CD4-positive, alpha-beta memory T cell (primary cell): ENCODE measurements at places on chromosomes 16 and 17.

- H3K36me3 ChIP-seq = no peaks in the 10 kb centered on the region
- H3K4me3 ChIP-seq = no peak overlapping the region
- peaks cover 26% of the 10 kb centered on the region for H3K4me1 ChIP-seq
- DNase-seq = peak; percentile 91
- no peak overlapping the region for H3K27ac ChIP-seq
These were observed 5.5 kb upstream of the RHBDF2 start for GRCh38 chr17:76506408-76507345.

DNA sequence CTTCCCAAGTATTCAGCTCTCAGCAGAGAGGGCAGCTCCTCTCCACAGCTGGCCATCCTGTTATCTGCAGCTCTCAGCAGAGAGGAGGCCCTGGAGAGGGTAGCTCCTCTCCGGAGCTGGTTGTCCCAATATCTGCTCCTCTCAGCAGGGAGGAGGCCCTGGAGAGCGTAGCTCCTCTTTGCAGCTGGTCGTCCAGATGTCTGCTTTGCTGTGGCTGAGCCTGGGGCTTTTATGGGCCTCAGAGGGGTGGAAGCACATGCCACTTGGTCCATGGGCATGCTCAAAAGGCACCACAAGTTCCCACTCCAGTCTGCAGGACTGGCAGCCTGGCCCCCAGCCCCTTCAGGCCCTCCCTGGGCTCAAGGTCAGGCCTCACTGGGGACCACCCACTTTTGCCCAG lies 314.3 kb downstream of the KCNJ2 start:
- no peak overlapping the region for H3K27ac ChIP-seq
- no peaks in the 10 kb centered on the region for H3K36me3 ChIP-seq
- no peaks in the 10 kb centered on the region for H3K27me3 ChIP-seq
- no peaks in the 10 kb centered on the region for H3K4me1 ChIP-seq
- no peak overlapping the region for H3K4me3 ChIP-seq
- DNase-seq = no peak

GRCh38 chr17:64254755-64255154 lies 8.3 kb downstream of the TEX2 start:
- H3K4me3 ChIP-seq = no peak overlapping the region
- no peak overlapping the region for H3K27ac ChIP-seq
- DNase-seq = no peak
- H3K36me3 ChIP-seq = no peaks in the 10 kb centered on the region

- H3K4me3 ChIP-seq = no peak overlapping the region
- H3K4me1 ChIP-seq = no peaks in the 10 kb centered on the region
- no peak for DNase-seq
- no peaks in the 10 kb centered on the region for H3K27me3 ChIP-seq
- peaks cover 15% of the 10 kb centered on the region for H3K36me3 ChIP-seq
These were observed 10.6 kb upstream of the NUDT16L1 start for GRCh38 chr16:4682616-4683254.

GRCh38 chr16:4520913-4521312 lies 17.7 kb downstream of the CDIP1 start:
- no peaks in the 10 kb centered on the region for H3K36me3 ChIP-seq
- no peaks in the 10 kb centered on the region for H3K27me3 ChIP-seq
- peaks cover 11% of the 10 kb centered on the region for H3K4me1 ChIP-seq
- H3K27ac ChIP-seq = no peak overlapping the region

DNA sequence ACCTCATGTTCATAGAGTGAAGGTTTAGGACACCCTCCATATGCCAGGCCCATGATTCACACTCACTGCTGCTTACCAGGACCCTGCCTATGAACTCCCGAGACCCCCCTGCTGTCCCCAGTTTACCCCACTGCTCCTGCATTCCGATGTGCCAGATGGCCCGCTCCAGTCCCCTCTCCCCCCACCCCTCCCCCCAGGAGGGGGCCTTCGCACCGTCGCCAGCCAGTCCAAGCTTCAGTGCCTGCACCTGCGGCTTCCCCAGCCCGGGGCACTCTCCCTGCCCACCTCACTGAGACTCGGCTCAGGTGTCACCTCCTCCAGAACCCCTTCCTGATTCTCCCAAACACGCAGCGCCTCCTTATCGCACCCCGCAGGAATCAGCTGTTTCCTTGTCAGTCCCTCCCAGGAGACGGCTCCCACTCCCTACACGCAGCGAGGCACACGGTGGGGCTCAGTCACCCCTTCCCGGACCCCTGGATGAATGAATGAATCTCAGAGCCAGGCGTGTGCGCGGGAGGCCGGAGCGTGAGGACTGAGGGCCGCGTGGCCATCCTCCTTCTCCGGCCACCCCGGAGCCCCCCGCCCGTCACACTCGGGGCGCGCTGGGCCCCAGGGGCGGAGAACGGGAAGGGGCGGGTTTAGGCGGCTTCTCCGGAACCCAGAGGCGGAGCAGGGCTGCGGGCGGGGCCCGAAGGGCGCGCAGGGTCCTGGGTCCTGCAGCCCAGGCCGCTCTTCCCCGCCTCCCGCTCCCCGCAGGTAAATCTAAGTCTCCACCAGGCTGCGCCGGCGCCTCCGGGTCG lies 1.6 kb downstream of the MYO1C start:
- peaks cover 5% of the 10 kb centered on the region for H3K36me3 ChIP-seq
- DNase-seq = peak; percentile 50
- H3K27me3 ChIP-seq = no peaks in the 10 kb centered on the region
- H3K27ac ChIP-seq = peak overlapping the region; percentile 55
- no peak overlapping the region for H3K4me3 ChIP-seq

DNA sequence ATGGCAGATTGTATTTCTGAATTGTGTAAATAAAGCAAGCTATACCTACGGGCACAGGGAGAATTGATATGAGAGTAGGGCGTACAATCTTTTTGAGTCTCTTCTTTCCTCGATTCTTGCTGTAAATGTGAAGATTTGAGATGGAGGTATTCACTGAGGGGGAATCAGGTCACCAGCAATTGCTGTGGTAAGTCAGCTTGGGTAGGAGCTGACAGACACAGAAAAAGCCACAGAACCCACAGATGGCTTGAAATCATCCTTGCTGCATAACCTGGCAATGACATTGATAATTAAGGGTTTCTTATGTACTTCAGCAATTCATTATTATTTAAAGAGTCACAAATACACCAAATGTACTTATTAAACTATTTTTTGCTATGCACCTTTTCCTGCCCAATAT lies 164.2 kb downstream of the CNTNAP4 start:
- no peak overlapping the region for H3K4me3 ChIP-seq
- no peak overlapping the region for H3K27ac ChIP-seq
- DNase-seq = no peak
- H3K27me3 ChIP-seq = no peaks in the 10 kb centered on the region
- no peaks in the 10 kb centered on the region for H3K36me3 ChIP-seq
- no peaks in the 10 kb centered on the region for H3K4me1 ChIP-seq

- peaks cover 21% of the 10 kb centered on the region for H3K36me3 ChIP-seq
- no peak overlapping the region for H3K27ac ChIP-seq
- no peaks in the 10 kb centered on the region for H3K27me3 ChIP-seq
- no peak overlapping the region for H3K4me3 ChIP-seq
These were observed 11.0 kb upstream of the SLC6A4 start for GRCh38 chr17:30246460-30246859.

GRCh38 chr17:14760719-14761411 lies 460.0 kb downstream of the HS3ST3B1 start:
- no peaks in the 10 kb centered on the region for H3K4me1 ChIP-seq
- H3K4me3 ChIP-seq = no peak overlapping the region
- H3K27ac ChIP-seq = no peak overlapping the region
- no peaks in the 10 kb centered on the region for H3K27me3 ChIP-seq
- H3K36me3 ChIP-seq = no peaks in the 10 kb centered on the region

GRCh38 chr16:70605283-70605657 lies 41.1 kb upstream of the IL34 start:
- H3K4me3 ChIP-seq = no peak overlapping the region
- H3K4me1 ChIP-seq = no peaks in the 10 kb centered on the region

- H3K36me3 ChIP-seq = peaks cover 26% of the 10 kb centered on the region
- H3K27ac ChIP-seq = peak overlapping the region; percentile 96
- DNase-seq = no peak
- peak overlapping the region; percentile 96 for H3K4me3 ChIP-seq
- H3K4me1 ChIP-seq = peaks cover 29% of the 10 kb centered on the region
- H3K27me3 ChIP-seq = no peaks in the 10 kb centered on the region
These were observed 425 bp downstream of the SGSH start for GRCh38 chr17:80219763-80220053.

GRCh38 chr16:88303890-88304819 lies 78.6 kb upstream of the ZNF469 start:
- no peaks in the 10 kb centered on the region for H3K27me3 ChIP-seq
- no peaks in the 10 kb centered on the region for H3K36me3 ChIP-seq
- DNase-seq = no peak
- H3K27ac ChIP-seq = no peak overlapping the region

GRCh38 chr16:11024333-11025053 lies 80.1 kb downstream of the CLEC16A start:
- H3K27me3 ChIP-seq = no peaks in the 10 kb centered on the region
- no peak overlapping the region for H3K27ac ChIP-seq
- H3K36me3 ChIP-seq = peaks cover 27% of the 10 kb centered on the region
- H3K4me3 ChIP-seq = no peak overlapping the region
- no peaks in the 10 kb centered on the region for H3K4me1 ChIP-seq

- DNase-seq = no peak
- no peak overlapping the region for H3K4me3 ChIP-seq
- H3K27ac ChIP-seq = no peak overlapping the region
- H3K4me1 ChIP-seq = no peaks in the 10 kb centered on the region
- no peaks in the 10 kb centered on the region for H3K36me3 ChIP-seq
These were observed 184.8 kb upstream of the CIBAR2 start for GRCh38 chr16:85296859-85297660.

GRCh38 chr16:5072334-5073278 lies 963 bp downstream of the ALG1 start:
- H3K27ac ChIP-seq = peak overlapping the region; percentile 76
- H3K36me3 ChIP-seq = peaks cover 19% of the 10 kb centered on the region
- H3K4me3 ChIP-seq = peak overlapping the region; percentile 77
- no peaks in the 10 kb centered on the region for H3K27me3 ChIP-seq
- H3K4me1 ChIP-seq = peaks cover 22% of the 10 kb centered on the region
- no peak for DNase-seq

DNA sequence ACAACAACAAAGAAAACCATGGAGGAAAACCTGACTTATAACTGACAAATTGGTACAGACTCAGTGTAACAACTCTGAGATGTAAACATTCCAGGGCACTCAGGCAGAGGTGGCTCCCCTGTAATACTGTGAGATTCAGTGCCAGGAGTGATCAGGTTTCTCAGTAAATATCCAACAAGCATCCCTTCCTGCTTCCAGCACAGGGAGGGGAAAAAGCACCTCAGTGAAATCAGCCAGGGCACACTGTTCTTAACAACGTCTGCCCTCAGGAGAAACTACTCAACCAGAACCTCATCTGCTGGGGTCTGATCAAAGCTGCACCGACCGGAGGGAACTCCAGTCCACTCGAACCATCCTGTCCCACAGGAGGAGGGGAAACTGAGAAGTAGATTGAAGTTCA lies 52.3 kb downstream of the AMFR start:
- H3K4me1 ChIP-seq = peaks cover 12% of the 10 kb centered on the region
- no peak overlapping the region for H3K4me3 ChIP-seq
- H3K27ac ChIP-seq = no peak overlapping the region
- no peaks in the 10 kb centered on the region for H3K27me3 ChIP-seq

GRCh38 chr16:3804426-3805016 lies 76.0 kb downstream of the CREBBP start:
- no peak overlapping the region for H3K27ac ChIP-seq
- peaks cover 79% of the 10 kb centered on the region for H3K4me1 ChIP-seq
- DNase-seq = no peak
- H3K4me3 ChIP-seq = no peak overlapping the region

DNA sequence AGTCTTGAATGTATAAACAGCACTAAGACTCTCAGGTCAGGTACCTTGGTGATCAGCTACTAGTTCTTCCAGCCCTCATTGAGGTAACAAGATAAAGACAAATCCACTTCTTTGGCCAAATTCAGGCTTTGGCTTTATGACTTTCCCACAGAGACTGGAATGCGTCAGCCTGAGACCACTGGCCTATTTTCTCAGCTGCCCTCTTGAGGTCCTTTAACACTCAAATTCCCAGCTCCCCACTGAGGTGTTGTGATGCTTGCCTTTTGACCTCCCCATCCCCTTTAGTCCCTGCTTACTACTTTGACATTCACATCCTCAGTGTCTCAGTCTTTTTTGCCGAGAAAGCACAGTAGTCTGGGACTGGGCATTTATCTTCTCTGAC lies 10.6 kb downstream of the TNFAIP1 start:
- H3K4me3 ChIP-seq = no peak overlapping the region
- DNase-seq = no peak
- H3K4me1 ChIP-seq = no peaks in the 10 kb centered on the region
- peaks cover 76% of the 10 kb centered on the region for H3K36me3 ChIP-seq
- no peaks in the 10 kb centered on the region for H3K27me3 ChIP-seq
